ELF-1 (cell line): ENCODE measurements at places on chromosomes 11 and 22.

GRCh38 chr22:39746600-39747262, 146.8 kb downstream of the ENTHD1 start:
- no peak for DNase-seq

- DNase-seq = no peak
Observed at GRCh38 chr11:133714471-133715375, 130.6 kb downstream of the SPATA19 start.

- DNase-seq = no peak
Observed at GRCh38 chr11:122727101-122727929, 71.8 kb downstream of the UBASH3B start.

DNA sequence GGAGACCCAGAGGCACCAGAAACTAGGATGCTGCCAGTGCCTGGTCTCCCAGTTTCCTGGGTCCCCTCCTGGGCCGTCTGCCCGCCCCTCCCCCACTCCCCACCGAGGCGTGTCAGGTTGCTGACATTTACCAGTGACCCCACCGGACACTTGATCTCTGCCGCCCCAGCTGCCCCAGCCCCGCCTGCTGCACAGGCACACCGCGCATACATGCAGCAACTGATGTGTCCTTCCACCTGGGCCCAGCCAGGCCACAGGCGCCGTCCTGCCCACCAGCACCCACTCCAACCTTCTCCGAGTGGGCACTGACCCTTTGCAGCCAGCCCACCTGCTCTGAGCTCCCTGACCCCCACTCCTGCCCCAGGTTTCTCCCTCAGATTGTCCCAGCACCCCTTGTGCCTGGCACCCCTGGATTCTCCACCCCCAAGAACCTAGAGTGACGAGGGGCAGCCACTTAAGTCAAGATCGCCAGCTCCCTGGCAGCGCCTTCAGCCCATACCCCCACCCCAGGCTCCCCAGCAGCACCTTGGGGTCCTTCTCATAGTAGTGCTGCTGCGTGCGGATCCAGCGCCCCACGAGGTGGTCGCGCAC, 548 bp downstream of the PYGM start:
- no peak for DNase-seq

GRCh38 chr11:113426686-113427085, 39.1 kb downstream of the ANKK1 start:
- DNase-seq = no peak

DNA sequence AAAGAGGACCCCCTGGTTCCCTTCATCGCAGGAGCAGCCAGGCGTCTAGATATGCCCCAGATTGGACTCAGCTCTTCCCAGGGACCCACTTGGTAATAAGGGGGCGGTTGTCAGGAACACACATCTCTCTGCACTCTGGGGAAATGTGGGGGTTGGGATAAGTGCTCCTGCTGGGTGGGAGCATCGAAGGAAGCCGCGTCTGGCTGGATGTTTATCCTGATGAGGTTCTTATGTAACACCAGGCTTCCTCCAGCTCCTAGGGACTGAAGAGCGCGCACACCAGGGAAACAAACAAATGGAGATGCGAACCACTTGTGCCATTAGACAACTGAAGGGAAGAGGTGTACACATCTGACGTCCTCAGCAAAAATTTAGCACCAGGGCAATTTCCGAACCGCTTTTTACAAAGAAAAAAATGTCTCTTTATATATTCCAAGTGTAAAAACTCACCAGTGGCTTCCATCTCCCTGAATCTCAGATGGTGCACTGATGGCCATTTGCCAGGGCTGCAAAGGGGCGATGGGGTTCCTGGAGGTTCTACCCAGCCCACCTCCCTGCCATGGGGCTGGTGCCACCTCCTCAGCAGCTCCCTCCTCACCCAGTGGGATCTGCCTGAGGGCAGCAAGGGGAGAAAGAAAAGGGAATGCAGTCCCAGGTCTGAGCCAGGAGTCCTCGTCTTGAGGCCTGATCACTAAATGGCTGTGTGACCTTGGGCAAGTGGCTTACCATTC, 89.4 kb downstream of the PKNOX2 start:
- DNase-seq = no peak
